ENCODE measurements at places on chromosomes 7 and 10. TPM values are rescaled to one million over a fixed set of nuclear protein-coding genes. Genes with fewer than 3 reads are reported as not detected.

The GRM3 gene
- not detected for polyA plus RNA-seq

The AZGP1 gene
- polyA plus RNA-seq: 13.2 TPM

The SEM1 gene
- 133 TPM for polyA plus RNA-seq

The KIAA1217 gene
- polyA plus RNA-seq: 36.0 TPM

The SORBS1 gene
- polyA plus RNA-seq: 76.7 TPM

The SYNPO2L gene
- 260 TPM for polyA plus RNA-seq

The TMEM176B gene
- polyA plus RNA-seq: 14.4 TPM

The WNT8B gene
- polyA plus RNA-seq: 0.10 TPM

The NANOS1 gene
- 6.7 TPM for polyA plus RNA-seq

The SFRP5 gene
- polyA plus RNA-seq: 1.1 TPM

The FAM25A gene
- polyA plus RNA-seq: not detected

The TAS2R3 gene
- polyA plus RNA-seq: 0.38 TPM

The AGMO gene
- polyA plus RNA-seq: 0.24 TPM

The PNLIPRP3 gene
- polyA plus RNA-seq: not detected
